Putamen (tissue), 1 donor: ENCODE measurements at places on chromosomes 1 and 21.
A peak's percentile ranks its signal among the peaks of the same experiment; 100 is the strongest.

DNA sequence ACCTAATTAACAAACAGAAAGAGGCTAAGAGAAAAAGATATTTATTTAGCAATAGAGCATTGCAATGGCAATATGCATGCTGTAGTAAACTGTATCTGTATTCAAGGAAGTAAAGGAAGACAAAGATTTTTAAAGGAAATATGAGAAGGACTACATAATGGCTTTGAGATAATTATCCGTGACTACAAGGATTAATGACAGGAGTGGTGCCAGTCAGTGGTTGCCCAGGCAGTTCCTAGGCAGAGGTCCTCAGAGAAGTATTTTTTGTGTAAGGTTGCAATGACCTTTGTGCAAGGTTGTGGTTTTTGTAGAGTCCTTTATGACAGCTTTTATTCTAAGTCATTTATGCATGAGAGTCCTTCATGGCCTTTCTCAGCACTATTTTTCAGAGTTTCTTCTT is 711.1 kb upstream of the CHRM3 start:
- no peak for DNase-seq

- DNase-seq: no peak
Measured at GRCh38 chr1:8599646-8600212, 217.7 kb downstream of the RERE start.

DNA sequence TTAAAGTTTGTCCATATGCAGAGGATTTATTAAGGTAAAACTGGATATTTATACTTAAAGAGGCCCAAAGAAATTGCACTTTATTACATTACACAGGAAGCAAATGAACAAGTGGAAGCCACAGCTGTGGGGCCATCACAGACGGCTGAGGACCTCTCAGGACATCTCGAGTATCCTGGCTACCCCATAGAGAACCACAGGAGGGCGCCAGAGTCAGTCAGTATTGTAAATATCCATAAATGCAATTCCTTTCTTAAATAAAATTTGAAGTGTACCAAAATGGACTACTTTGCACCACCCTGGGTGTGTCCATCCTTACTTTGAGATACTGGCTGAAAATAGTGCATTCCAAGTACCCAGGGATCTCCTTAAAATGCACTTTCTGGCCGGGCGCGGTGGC is 257.2 kb downstream of the MRPL39 start:
- DNase-seq: no peak

DNA sequence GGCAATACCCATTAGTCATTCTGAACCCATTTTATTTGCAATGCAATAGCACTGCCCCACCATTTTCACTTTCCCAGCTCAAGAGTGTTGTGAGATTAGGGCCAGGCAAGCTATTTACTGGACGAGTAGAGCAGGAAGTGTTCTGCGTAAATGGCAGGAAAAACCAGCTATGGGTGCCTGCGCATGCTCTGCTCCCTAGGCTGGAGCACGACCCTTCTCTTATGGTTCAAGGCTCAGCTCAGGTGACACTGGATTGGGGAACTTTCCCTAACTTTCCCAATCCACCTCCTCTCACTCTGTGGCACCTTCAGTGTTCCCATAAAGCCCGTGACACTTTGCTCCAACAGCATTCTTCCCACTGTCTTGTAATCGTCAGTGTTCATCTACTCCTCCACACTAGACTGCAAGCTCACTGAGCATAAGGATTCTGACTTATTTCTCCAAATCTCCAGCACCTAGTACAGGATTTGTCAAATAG is 3.6 kb upstream of the MAN1A2 start:
- DNase-seq: peak; percentile 19

DNA sequence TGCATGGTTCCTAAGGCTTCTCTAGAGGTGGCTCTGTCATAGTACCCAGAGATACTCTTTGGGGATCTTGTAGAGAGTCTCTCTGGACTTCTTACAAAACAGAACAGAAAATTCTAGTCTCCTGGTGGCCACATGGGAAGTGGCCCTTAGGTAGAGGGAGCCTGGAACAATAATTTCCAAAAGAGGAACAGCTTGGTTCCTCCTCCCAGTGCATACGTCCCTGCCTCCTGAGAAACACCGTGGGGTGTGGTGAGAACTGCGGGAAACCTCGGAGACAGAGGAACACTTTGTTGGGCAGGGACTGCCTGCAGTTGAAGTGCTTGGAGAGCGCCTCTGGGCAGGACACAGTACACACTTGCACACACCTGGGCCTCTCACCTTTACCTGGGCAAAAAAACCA is 38.8 kb upstream of the EPHA8 start:
- no peak for DNase-seq

- no peak for DNase-seq
Measured at GRCh38 chr1:41498391-41498790, 13.9 kb upstream of the EDN2 start.

DNA sequence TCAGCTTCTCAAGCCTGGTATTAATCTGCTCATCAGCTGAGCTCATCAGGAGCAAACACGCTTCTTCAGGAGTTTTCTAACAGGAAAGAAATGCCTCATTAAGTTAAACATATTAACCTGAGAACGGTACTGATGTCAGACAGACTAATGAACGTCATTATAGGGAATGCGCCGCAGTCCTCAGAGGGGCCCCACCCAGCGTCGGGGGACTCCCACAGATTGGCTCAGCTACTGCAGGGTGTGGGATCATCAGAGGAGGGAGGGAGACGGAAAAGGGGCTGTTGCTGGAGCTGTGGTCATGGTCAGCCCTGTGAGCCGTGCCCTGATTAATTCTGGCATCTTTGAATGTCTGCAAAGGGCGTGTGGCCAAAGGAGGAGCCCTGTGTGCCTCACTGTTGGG is 348.5 kb downstream of the PTPRU start:
- DNase-seq: no peak

- DNase-seq: no peak
Measured at GRCh38 chr1:31570906-31571305, 5.4 kb upstream of the TINAGL1 start.

DNA sequence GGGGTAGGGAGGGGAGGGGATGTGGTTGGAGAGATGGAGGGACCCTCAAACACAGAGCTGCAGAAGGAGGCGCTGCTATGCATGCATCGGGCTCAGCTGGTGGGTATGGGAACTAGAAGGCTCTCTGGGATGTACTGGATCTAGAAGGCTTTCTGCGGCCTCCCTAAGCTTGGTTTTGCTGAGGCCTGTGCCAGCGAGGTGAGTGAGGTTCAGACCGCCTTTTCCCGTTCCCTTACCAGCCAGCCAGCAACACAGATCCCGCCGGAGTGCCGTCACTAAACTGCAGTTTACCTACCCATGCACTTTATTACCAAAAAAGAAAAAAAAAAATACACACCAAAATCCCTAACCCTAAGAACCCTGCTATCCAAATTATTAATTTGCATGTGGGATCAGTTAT is 180.2 kb downstream of the PRDM16 start:
- no peak for DNase-seq

- no peak for DNase-seq
Measured at GRCh38 chr1:37651803-37652202, 17.1 kb upstream of the RSPO1 start.

DNA sequence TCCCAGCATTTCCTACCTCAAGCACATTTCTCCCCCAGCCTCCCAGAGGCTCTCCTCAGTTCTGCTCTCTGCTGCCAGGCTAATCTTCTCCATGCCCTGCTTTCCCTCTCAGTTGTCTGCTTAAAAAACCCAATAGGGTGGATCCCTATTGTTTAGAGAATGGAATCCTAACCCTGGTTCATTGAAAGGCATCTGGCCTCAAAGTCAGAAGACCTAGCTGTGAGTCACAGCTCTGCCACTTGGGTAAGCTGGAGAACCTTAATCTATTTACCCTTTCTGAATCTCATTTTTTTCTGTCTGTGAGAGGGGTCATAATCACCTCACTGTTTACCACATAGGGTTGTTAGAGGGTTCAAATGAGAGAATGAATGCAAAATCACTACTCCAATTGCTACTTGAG is 12.5 kb upstream of the MYOC start:
- no peak for DNase-seq
